ENCODE measurements at places on chromosomes 7 and 10. TPM values are rescaled to one million over a fixed set of nuclear protein-coding genes. Genes with fewer than 3 reads are reported as not detected.

- peak; percentile 76 for DNase-seq
These were observed 2.4 kb downstream of the SFMBT2 start for GRCh38 chr10:7408291-7409044.

DNA sequence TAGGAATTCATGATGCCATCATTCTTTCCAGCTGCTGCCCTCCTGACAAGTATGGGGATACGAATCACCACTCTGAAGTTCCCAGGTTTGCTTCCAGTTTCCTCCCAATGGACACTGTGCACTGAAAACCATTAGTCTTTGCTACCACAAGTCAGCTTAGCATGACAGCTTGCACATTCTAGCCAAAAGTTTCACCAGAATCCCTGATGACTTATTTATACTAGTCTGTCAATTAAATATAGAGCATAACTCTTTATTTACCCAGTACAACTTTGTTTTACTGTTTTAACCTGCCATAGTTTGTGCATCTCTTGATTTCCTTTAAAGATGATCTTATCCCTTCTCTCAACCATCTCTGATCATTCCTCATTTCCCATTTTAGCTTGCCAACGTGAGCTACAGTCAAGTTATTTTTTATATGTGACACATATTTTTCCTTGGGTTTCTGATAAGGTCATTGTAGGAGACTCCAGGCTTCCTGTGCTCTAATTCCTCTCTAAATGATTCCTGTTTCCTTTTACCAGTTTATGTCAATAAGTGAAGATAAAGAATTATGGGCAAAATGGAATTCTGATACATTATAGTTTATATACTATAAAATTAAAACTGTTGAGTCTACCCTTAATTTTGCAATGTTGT, 167.5 kb upstream of the MEOX2 start:
- DNase-seq: no peak

DNA sequence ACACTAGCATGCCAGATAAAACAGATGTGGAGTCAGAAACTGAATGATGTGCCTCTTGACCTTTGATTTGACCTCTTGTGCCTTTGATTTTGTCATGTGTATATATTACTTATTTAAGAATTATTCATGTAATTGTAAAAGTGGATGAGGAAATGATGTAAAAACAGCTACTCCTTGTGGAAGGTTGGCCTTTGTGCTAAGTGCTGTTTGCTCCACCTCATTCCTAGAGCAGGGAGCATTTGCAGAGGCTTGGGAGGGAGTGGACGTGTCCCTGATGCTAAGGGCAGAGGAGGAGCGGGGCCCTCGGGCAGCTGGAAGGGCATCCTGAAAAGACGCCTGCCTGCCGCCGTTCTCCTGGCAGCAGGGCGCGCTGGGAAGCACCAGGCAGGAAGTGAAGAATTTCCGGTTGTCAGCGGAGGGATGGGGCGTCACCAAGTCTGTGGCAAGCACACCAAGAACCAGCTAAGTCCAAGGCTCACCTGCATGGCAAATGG, 197.6 kb upstream of the ZNF32 start:
- DNase-seq: peak; percentile 49

DNA sequence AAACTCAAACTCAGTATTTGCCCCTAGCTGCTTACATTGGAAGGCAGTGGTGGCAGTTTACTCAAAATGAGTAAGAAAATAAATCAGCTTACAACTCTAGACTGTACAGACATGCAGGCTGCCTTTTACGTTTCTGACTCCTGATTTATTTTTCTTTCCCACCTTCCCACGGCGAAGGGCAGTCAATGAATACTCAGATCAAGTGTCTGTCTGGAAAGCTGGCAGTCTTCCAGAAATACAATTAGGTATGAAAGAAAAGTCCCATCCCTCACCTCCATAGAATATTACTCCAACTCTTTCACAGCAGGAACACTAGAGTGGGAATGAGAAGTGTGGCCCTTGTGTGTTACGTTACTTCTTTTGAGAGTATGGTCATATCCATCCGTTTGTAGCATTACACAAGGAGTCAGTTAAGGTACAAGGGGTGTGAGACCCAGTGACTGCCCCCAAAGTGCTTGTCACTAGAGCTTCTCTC, 1.3 kb upstream of the PAPSS2 start:
- no peak for DNase-seq

SUN3 gene
- total RNA-seq: not detected

CCDC172 gene
- total RNA-seq: not detected

TLX1 gene
- total RNA-seq: not detected

GRCh38 chr7:151150388-151150787, 17.1 kb downstream of the GBX1 start:
- no peak for DNase-seq

EVX1 gene
- total RNA-seq: not detected

ELN gene
- not detected for total RNA-seq

DYNC1I1 gene
- total RNA-seq: not detected

- DNase-seq: no peak
These were observed 60.9 kb downstream of the TCERG1L start for GRCh38 chr10:131250454-131251145.

UCMA gene
- total RNA-seq: not detected

CHAT gene
- total RNA-seq: not detected

DNA sequence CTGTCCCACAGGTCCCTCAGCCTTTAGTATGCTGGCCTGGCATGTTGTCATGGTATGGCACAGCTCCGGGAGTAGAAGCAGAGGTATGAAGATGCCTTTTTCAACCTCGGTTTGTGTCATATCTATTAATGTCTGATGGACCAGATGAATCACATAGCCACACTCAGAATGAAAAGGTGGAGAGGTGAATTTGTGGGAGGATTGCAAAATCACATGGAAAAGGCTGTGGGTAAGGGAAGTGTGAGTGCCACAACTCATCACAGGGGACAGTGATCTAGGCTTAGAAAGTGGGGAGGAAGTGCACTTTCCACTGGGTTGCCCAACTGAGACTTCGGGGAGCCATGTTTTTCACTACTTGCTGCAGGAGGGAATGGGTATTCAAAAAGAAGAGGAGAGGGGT, 190.7 kb downstream of the WDR11 start:
- DNase-seq: no peak

Data from activated naive CD8-positive, alpha-beta T cell treated with anti-CD3 and anti-CD28 coated beads, Interleukin-2, amount 10 ng/mL, durations not matched to agents 7 days and 5 days (primary cell).